ENCODE measurements at places on chromosomes 1 and 21.

GRCh38 chr1:187648091-187648490, 819.3 kb downstream of the PLA2G4A start:
- no peak for DNase-seq

- no peak for DNase-seq
Measured at GRCh38 chr1:24369199-24369598, 44.4 kb downstream of the STPG1 start.

GRCh38 chr1:113783254-113784103, 24.2 kb upstream of the PHTF1 start:
- DNase-seq, result no peak

- DNase-seq, result no peak
Measured at GRCh38 chr1:228405979-228406228, 731 bp downstream of the TRIM11 start.

DNA sequence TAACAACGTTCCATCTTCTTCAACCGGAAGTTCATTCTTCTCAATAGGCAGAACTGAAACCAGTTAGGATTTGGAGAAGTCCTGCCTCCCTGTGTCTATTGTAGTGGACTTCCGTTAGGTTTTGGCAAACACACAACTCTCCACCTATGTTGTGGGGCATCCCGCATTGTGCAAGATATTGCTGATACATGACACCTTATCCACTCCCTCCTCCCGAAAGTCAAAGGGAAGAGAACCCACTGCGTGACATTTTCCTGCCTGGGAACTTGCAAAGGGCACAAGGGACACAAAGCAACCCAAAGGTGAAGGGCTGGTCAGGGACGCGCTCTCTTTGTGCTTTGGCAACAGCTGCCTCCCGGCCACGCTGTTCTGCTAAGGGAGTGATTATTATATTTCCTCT, 164.8 kb downstream of the TPR start:
- no peak for DNase-seq

DNA sequence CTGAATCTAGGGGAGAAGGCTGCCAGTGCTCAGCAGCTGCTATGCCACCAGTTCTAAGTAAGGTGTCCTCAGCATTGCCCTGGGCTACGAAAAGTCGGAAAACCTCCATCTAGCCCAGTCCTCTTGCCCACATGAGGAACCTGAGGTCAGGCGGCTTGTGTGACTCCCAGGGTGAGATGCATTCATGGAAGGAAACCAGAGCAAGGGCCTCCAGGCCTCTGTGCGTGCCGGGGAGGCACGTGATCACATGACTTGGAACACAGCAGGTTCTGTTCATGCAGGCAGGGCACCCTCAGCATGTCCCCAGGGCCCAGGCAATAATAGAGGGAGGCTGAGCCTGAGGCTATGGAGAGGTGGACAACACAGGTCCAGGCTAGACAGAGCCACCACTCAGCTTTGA, 312.5 kb upstream of the DUSP10 start:
- DNase-seq, result no peak

GRCh38 chr1:169295425-169295824, 72.2 kb downstream of the NME7 start:
- no peak for DNase-seq

DNA sequence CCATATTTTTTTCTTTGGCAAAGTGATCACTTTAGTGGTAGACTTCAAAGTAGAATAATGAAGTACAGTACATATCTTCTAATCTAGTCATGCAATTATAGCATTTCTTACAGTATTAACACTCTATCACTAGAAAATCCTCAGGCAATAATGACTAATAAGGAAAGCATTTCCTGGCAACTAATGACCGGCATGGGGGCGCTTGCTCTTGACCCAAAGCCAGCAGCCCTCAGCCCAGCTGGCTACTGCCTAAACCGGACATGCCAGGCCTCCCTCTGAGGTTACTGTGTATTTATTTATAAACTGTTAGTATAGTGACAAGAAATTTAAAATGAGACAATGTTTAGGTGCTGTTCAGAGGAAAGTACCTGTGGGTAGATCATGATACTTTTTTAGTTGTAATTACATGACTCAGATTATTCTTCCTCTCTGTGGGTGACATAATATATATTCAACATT, 633.8 kb downstream of the PTPRC start:
- peak; percentile 92 for DNase-seq

DNA sequence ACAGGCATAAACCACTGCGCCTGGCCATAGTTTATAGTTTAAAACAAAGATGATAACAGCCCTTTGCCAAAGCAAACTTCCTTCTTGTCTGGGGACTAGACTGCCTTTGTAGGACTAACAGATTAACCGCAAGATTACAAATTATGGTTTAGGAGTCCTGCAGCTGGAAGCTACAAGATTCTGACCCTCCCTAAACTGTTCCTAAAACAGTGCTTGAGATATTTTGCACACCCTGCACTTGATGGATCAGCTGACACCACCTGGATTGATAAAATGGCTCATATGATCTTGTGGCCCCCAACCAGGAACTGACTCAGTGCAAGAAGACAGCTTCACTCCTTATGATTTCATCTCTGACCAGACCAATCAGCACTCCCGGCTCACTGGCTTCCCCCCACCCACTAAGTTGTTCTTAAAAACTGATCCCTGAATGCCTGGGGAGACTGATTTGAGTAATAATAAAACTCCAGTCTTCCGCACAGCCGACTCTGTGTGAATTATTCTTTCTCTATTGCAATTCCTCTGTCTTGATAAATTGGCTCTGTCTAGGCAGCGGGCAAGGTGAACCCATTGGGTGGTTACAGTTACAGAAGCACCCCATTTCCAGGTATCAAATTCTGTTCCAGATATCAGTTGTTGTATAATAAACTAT, 13.8 kb upstream of the RNF11 start:
- no peak for DNase-seq

DNA sequence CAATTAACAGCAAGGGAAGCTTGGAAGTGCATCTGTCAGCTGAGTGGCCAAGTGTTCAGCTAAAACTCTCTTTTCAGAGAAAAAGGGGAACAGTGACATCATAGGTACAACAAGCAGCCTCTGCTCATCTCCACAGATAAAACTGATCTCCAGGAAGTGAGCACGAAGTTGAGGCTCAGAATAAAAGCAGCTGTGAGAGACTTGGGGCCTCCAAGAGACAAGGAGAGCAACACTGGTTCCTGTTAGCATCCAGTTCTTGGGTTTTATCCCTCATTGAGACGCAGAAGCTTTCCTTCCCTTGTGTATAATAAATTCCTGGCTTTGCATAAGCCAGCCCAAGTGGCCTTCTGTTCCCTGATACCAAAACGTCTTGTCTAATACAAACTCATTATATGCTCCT, 20.0 kb upstream of the CNN3 start:
- DNase-seq, result no peak

- DNase-seq, result no peak
Measured at GRCh38 chr1:246106342-246106763, 400.7 kb downstream of the SMYD3 start.

- DNase-seq, result no peak
Measured at GRCh38 chr21:43995521-43996105, 16.5 kb upstream of the TRAPPC10 start.

DNA sequence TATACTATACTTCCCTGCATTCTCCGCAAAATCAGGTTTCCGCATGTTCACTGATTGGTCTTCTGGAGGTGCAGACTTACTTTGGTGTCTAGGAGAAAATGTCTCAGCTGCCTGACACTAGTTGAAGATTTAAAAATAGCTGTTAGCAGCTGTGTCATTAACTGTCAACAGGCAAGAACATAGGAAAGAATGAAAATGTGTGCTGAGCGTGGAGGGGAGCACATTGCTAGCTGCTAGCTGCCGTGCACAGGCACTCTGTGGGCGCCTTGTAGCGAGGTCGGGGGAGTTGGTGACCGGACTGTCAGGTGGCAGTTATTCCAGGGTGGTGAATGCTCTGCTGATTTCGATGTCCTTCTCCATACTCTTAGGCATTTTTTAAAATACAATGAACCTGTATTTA, 5.2 kb downstream of the FAAH start:
- DNase-seq, result no peak

- no peak for DNase-seq
Measured at GRCh38 chr1:206049293-206049692, 3.7 kb upstream of the RHEX start.

DNA sequence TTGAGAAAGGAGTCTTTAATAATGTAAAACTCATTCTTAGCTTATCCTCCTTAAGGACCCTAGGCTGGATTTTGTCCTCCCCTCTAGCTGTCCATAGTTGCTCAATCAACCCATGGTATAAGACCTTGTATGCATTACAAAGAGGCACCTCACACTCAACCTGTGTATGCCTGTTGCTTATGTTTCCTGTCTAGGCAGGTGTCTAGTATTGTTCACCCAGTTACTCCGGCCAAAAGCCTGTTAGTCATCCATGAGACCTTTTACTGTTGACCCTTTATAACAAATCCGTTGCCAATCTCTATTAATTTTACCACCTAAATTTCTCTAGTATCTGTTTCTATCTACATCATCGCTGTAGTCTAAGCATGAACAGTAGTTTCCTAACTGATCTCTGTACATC, 3.7 kb downstream of the LYPLAL1 start:
- DNase-seq, result no peak

GRCh38 chr1:48530727-48531351, 58.8 kb upstream of the SPATA6 start:
- peak; percentile 60 for DNase-seq

- DNase-seq, result no peak
Measured at GRCh38 chr1:221170171-221170570, 290.9 kb downstream of the HLX start.

DNA sequence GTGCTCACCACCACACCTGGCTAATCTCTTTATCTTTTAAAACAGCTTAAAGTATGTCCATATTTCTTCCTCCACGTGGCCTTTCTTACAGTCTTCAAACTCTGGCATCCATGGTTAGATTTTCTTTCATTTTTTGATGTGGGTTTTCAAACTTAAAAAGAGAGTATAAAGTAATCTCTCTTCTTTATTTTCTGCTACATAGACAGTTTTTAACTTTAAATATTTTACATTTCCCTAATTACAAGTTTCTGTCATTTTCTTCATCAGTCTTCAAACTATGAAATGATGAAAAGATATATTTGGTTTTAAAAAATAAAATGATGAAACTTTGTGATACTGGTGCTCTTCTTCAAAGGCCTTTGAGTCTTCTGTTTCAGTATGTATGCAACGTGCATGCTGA, 143.5 kb upstream of the ESRRG start:
- no peak for DNase-seq

GRCh38 chr1:13950637-13951036, 250.6 kb downstream of the PRDM2 start:
- DNase-seq, result no peak

DNA sequence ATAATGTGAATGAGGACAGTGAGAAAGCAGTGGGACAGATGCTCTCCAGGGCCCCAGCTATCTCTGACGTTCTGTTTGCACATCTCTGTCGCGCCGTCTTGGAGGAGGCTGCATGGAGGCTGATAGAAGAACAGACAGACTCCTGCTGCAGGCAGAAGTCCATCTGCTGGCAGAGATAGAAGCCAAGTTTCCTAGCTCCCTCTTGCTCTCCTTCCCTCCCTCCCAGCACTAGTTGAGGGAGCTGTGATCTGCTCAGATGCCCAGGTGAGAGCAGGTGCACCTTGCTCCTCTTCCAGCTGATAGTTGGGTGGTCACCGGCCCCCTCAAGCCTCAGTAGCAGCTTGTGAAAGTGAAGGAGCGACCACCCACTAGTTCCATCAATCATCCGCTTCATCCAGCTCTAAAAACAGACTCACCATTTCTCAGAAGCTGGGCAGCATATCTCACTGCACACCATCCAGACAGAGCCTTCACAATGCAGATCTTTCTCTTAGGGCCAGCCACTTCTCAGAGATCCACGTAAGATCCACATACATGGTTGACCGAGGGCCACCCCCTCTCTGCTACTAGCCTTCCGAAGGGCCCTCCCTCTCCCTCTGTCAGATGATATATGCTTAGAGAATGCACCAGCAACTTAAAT, 12.9 kb downstream of the LRRN2 start:
- no peak for DNase-seq

- no peak for DNase-seq
Measured at GRCh38 chr1:53654216-53655210, 84.5 kb downstream of the GLIS1 start.

DNA sequence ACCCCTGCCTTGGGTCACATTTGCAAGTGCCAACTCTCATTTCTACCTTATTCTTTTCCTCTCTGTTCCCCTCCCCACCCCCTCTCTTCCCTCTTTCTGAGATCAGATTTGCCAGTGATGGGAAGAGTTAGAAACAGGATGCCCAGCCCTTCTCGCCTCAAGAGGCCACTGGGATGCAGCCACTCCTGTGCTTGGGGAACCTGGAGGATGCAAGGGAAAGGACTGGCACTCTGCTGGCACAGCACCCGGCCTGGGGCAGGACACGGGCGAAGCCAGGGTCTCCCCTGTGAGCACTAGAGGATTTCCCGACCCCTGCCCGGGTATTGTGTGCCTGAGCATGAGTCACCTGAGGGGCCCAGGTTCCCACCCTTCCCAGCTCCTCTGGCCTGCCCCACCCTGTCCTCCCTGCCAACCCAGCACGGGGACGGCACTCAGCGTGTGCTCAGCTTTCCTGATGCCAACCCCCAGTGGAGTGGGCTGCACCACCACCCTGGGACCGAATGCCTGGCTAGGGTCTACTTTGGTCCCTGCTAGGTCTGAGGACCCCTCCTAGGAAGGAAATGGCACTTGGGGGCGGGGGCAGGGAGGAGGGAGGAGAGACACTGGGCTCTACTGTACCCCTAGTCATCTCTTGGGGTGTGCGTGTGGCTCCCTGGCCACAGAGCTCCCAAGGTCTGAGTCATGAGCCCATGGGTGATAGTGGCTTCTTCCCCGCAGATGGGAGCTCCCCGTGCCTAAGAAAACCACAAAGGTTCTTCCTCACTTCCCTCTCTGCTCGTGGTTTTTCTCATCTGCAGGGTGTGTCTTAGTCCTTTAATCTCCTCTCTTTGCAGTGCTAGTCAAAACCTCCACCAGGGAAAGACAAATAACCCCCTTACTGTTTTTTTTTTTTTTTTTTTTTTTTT, 12.4 kb downstream of the LMNA start:
- DNase-seq, result no peak
